Cardiac fibroblast (primary cell): ENCODE measurements at places on chromosomes 4 and X.

GRCh38 chr4:102627831-102628523, 126.8 kb downstream of the NFKB1 start:
- DNase-seq: peak; percentile 17

DNA sequence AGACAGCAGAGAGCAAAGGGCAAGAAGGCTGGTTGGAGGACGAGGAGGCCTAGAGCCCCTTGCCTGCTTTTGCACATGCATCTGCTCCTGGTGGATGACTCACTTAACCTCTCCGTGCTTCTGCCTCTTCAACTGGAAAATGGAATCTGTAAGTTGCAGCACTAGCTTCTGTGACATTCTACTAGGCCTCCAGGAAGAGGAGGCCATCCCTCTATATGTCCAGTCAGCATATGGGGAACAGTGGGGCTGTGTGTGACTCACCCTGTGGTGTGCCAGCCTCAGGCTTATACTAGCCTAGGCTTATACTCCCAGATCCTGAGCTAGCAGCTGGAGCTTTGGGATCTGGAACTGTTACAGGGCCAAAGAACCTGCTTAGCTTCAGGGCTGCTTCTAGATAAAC, 36.0 kb downstream of the RTL9 start:
- DNase-seq: no peak

DNA sequence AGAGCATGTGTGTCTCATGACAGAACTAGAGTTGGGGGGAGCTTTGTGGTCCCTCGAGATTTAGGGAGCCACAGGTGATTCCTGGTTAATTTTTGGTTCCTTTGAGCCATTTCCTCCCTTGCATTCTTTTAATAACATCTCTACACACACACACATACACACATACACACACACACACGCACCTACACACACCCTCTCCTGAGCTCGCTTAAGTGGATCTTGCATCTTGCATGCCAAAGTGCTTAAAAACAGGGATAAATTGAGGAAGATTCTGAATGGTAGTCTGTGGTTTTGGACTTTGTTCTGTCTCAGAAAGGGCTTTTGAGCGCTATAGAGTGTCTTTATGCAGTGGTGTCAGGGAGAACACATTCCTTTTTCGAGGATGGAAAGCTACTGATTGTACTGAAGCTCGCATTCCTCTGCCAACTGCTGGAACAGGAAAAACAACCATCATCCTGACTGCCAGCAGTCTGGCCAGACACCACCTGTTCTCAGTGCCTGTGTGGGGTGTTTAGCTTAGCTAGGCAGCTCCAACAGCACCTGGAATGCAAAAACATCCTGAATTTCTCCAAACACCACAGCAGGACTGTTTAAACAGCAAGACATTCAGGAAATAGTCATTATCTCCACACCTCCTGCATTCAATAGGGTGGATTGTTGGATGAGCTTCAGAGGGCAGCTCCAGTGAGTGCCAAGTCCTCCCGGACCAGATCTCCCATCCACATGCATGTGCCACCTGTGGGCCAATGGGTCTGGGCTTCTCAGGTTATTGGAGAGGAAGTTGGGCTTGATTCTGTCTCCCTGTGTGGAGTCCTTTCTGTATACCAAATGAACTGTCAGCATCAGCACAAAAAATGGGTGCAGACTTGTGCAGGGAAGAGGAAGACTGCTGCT, 21.9 kb upstream of the IGFBP7 start:
- peak; percentile 15 for DNase-seq

- DNase-seq: no peak
Measured at GRCh38 chr4:177759729-177760128, 317.5 kb upstream of the AGA start.

DNA sequence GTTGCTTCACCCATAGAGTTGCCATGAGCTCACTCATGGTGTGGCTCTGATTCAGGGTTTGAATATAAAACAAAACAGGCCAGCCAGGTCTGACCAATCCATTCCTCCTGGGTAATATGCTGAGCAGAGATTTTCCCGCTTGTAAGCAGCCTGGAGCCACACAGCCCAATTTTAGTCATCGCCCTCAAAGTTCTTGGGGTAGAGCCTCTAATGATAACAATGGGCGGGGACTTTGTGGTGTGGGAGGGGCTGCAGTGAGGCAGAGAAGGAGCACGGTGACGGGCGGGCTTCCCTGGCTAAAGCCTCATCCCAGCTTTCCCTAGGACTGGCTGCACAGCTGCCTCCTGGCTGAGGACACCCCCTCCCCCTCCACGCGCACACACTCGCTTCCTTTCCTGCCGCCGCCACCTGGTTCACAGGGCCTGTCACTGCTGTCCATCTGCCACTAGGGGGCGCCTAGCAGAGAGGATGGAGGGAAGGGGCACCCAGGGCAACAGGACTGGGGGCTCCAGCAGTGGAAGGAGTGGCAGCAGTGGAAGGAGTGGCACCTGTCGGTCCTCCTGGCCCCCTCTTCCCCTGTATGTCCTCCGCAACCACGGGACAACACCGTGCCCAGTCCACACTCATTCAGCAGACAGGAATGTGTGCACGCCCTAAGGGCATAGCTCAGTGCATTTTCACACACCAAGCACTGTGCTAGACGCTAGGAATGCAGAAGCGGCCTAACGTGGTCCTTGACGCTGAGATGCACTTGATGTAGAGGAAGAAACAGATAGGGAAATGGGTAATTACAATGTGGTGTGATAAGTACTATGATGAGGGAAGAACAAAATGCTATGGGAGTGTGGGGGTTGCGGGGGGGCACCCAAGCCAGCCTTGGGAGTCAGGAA, 26.8 kb downstream of the PRPS1 start:
- peak; percentile 96 for DNase-seq

- peak; percentile 94 for DNase-seq
Measured at GRCh38 chr4:54228961-54229501, at the start of gene PDGFRA. PDGFRA (plus strand) TSS chr4:54229293; CDS start chr4:54258769, 29,476 bp downstream.

- DNase-seq: peak; percentile 54
Measured at GRCh38 chr4:27397886-27398285, 537.2 kb downstream of the STIM2 start.

- no peak for DNase-seq
Measured at GRCh38 chr4:3209551-3210325, 39.2 kb upstream of the MSANTD1 start.

GRCh38 chr4:130479020-130479419, 1383.1 kb downstream of the C4orf33 start:
- peak; percentile 29 for DNase-seq

- peak; percentile 3 for DNase-seq
Measured at GRCh38 chr4:102037566-102037965, 247.0 kb downstream of the BANK1 start.

DNA sequence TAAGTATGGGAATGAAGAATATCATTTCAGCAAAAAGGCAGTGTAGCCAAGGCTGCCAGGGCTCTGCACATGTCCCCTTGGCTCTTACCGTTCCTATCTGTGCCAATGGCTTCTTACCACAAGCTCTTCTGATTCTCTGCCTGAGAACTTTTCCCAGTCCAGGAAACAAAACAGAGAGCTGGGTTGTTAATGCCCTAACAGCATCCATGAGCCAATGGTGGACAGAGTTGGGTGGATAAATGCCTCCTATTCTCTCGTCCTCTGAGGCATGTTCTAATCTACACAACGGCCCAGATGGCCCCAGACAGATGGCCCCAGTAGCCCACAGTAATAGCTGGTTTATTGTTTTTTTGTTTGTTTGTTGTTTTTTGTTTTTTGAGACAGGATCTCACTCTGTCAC, 28.0 kb downstream of the SCD5 start:
- DNase-seq: no peak

DNA sequence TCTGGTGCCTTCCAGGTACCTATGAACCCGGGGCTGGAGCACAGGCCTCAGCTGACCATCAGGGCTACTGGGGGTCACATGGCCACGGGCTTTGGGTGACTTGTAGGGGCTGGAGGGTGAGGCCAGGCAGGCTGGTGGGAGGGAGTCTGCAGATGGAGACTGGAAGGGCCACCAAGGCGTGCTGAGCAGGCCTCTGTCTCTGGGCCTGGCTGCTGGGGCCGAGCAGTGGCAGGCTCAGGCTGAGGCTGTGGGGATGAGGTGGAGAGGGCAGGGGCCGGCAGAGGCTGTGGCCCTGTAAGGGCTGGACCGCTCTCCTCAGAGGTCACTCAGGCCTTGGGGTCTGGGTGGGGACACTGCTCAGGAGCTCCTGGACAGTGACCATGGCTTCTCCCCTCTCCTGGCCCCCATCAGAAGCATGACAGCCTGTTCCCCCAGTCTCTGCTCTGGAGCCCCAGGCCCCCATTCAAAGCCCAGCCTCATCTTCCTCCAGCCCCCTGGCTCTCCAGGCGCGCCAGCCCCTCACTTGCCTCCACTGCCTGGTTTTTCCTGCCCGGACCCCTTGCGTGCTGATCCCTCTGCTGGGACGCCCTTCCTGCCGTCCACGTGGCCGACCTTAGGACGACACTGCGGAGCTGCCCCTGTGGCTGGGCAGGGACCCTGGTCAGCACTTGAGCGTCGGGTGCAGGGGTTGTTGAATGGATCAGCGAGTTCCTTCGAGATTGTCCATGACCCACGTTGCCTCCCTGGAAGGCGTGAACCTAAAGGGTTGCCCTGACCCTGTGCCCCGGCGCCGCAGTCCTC, 11.1 kb upstream of the NAT8L start:
- DNase-seq: no peak

- DNase-seq: no peak
Measured at GRCh38 chr4:126582737-126583136, 1050.0 kb upstream of the INTU start.

DNA sequence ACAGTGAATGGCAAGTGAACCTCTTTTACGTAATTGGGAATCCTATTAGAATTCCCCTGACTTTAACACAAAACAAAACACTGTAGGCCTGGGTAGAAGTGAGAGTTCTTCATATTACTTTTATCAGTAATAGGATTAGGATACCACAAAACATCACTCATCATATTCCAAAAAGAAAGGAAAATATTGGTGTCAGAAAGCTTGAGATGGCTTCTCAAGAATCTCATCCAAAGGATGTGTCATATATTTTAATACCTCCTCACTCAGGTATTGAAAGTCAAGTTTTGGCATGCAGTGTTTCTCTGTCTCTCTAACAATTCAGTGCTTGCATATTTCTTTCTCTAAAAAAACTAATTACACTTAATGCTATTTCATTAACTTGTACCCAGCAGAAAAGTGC, 173.2 kb downstream of the PDGFC start:
- no peak for DNase-seq

DNA sequence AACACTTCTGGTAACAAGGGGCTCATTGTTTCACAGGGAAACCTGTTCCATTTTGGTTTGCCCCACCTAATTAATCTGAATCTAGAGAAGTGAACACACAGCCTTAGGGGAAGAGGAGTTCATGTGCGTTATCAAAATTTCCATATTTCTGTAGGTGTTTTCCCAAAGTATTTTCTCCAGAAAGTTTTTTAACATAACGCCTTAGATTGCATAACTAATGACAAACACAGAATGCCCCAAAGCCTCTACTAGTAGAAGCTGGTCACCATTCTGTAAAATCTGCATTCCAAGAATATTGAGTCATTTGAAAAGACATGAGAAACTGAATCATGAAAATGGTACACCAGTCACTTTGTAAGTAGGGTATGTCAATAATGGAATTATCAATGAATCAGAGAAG, 41.1 kb downstream of the IL13RA2 start:
- peak; percentile 75 for DNase-seq

DNA sequence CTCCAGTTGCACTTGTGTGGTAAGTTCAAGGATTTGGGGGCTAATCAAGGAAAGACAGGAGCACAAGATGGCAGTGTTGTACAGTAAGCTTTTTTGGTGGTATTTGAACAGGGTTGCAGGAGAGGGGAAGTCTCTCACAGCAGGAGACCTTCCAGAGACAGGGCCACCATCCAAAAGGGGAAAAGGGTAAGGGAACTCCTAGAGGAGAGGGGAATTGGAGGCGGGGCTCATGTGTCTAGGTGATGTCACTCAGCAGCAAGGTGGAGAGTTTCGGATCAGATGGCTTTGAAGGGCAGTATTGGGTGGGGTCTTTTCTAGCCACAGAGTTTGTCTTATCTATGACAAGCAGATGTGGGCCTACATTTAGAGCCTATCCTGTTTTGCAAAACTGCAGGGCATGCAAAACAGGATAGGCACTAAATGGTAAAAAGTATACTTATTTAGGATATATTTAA, 13.4 kb upstream of the RNF175 start:
- no peak for DNase-seq

DNA sequence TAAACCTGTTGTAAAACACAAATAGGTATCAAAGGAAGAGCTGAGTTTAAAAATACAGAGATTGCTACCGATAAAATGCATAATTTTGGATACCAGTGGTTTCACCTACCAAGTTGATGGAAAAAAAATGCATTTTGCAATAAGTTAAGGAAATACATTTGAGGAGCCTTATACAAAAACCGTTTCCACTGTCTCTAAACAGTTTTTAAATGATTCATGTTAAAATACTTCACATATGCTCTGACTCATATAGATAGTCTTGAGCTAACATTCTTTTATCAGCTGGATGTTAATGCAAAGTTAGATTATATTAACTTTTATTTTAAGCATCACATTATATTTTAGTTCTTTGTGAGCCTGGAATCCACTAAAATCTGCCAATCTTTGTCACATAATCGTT, 50.6 kb upstream of the ANKRD17 start:
- peak; percentile 28 for DNase-seq

DNA sequence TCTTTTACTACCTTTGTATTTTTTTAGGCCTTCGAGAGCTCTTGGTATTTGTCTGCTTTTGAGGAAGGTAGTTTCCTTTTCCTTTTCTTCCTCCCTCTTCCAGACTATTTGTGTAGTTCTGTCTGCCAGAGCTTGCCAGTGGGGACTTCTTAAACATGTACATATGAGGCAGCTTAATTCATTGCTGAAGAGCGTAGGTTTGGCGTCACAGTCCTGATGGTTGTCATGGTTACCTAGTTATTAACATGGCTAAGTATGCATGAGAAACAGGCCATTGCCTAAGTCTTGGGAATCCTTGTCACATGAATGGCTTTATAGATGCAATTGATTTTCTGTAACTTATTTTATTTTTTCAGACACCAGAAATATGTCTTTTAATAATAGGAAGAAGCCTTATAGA, 48.5 kb upstream of the ARMCX2 start:
- peak; percentile 3 for DNase-seq

- no peak for DNase-seq
Measured at GRCh38 chr4:155077452-155078229, 130.8 kb upstream of the NPY2R start.

DNA sequence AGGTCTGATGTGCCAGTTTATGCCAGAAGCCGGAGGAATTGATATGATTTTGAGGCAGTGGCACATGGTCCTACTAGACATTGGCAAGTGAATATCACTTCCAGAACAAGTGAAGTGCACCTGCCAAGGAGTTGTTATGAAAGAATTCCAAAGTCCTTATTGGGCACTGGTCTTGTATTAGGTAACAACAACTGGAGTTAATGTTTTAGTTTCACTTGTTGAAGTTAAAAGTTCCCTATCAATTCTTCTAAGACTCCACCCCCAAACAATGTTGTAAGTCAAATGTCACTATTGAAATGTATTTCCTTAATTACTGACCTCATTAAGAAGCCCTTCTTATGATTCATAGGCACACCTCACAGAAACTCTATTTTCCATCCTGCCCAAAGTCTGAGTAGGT, 3.1 kb downstream of the TET2 start:
- DNase-seq: no peak

DNA sequence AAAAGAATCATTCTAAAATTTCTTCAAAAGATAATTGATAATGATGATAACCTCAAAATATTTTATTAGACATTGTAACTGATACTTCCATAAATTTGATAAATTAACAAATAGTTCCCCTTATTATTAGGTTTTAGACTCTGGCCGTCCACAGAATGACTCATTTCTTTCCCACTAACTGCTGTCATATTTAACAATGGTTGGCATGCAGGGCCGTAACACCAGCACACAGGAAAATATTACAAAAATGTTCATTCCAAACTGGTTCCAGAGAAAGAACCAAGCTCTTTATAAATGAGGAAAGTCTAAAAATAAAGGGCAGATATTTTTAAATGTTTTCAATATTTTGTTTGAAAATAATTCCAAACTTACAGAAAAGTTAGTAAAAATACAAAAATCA, 28.2 kb downstream of the WDFY3 start:
- DNase-seq: peak; percentile 79
